ENCODE measurements at places on chromosomes 4 and X.

DNA sequence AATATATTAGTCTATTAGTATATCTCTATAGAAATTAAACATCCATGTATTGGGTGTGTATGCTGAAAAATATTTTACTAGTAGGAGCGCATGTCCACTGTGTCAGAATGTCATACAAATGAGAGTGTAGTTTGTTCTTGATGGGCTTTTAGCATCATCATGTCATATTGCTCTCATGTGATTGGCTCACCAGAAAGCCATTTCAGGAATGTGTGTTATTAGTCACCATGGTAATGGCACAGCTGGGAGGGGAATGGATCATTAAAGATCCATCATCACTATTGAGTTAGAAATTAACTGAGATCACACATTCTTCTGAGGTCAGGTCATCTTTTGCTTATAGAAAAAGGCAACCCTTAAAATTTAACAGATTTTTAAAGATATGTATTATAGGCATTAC, 77.3 kb downstream of the PHEX start:
- DNase-seq = no peak

GRCh38 chr4:109156356-109156755, 146.1 kb downstream of the COL25A1 start:
- DNase-seq = no peak

- DNase-seq = no peak
These were observed 2.4 kb upstream of the MBNL3 start for GRCh38 chrX:132491191-132491590.

DNA sequence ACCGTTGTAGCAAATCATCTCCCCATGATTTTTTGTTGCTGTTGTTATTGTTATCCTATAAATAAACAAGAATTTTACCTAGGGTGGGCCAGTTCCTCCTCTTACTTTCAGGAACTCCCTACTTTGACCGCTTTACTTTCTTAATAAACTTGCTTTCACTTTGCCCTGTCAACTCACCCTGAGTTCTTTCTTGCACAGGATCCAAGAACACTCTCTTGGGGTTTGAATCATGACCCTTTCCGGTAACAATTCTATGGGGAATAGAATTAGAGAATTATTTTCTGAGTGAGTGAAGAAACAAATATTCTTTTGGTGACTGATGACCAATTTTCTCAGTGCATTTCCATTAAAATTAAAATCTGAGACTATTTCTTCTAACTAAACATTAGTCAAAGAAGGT, 584.0 kb upstream of the TENM3 start:
- no peak for DNase-seq

- no peak for DNase-seq
These were observed 38.8 kb downstream of the KDR start for GRCh38 chr4:55086578-55086977.

GRCh38 chrX:14228611-14229010, 198.9 kb upstream of the GEMIN8 start:
- no peak for DNase-seq

GRCh38 chr4:154049457-154050181, 260.7 kb upstream of the SFRP2 start:
- no peak for DNase-seq

DNA sequence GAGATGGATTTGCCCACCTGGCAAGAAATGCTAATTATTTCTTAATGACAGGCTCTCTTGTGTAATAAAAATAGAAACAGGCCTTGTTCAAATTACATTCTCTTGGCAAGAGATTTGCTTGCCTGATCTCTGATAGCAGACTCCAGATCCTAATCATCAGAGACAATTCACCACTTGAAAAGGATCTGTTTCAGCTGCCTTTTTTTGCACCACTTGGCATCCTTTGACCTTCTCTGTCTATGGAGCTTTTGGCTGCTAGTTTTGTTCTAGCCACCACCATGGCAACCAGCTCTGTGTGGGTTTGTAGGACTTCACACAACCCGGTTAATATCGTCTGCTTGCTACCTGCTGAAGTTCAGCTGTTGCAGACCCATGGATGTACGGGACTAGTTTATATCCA, 241.1 kb upstream of the TLL1 start:
- DNase-seq = no peak

GRCh38 chrX:136608295-136608933, 39.5 kb upstream of the CD40LG start:
- DNase-seq = no peak

- DNase-seq = no peak
These were observed 104.5 kb upstream of the GATB start for GRCh38 chr4:151865312-151865711.

- DNase-seq = peak; percentile 91
These were observed 942 bp downstream of the ING2 start for GRCh38 chr4:183505611-183506388.

GRCh38 chr4:169765835-169766234, 8.1 kb upstream of the HPF1 start:
- DNase-seq = no peak

All from thymus (tissue), 14 donors.